ENCODE measurements at places on chromosomes 3 and 15. TPM values are rescaled to one million over a fixed set of nuclear protein-coding genes. Genes with fewer than 3 reads are reported as not detected.

- DNase-seq = no peak
Measured at GRCh38 chr15:40722934-40723333, 28.0 kb downstream of the RAD51 start.

GRCh38 chr15:98826658-98827057 lies 178.3 kb downstream of the IGF1R start:
- no peak for DNase-seq

GRCh38 chr15:27238209-27238608 lies 267.2 kb downstream of the GABRG3 start:
- DNase-seq = no peak

- no peak for DNase-seq
Measured at GRCh38 chr3:150248888-150249681, 159.0 kb upstream of the TSC22D2 start.

DNA sequence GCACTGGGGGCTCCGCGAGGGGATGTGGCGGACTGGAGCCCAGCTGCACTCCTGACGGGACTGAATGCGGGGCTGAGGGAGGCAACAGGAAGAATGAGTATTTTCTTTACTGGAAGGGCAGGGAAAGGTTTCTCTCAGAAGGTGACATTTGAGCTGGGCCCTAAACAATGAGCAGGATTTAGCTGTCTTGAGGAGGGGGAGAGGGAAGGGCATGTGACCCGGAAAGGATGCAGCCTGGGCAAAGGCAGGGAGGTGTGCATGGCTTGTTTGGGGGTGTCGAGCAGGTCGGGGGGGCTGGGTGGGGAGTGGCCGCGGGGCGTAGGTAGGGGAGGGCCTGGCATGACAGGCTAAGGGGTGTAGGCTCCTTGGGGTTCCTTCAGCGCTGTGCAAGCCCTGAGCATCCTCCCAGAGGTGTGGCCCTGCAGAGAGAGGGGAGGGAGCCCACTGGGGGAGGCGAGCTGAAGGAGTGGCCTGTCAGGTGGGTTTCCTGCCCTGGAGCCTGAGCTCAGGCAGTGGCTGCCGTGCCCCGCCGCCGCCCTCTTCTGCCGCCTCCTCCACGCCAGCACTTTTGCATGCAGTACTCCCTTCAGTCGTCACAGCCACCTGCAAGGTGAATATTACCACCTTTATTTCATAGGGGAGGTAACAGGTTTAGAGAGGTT lies 17.2 kb upstream of the ANKDD1A start:
- peak; percentile 36 for DNase-seq

GRCh38 chr3:149247008-149247710 lies 25.5 kb upstream of the CP start:
- DNase-seq = no peak

DNA sequence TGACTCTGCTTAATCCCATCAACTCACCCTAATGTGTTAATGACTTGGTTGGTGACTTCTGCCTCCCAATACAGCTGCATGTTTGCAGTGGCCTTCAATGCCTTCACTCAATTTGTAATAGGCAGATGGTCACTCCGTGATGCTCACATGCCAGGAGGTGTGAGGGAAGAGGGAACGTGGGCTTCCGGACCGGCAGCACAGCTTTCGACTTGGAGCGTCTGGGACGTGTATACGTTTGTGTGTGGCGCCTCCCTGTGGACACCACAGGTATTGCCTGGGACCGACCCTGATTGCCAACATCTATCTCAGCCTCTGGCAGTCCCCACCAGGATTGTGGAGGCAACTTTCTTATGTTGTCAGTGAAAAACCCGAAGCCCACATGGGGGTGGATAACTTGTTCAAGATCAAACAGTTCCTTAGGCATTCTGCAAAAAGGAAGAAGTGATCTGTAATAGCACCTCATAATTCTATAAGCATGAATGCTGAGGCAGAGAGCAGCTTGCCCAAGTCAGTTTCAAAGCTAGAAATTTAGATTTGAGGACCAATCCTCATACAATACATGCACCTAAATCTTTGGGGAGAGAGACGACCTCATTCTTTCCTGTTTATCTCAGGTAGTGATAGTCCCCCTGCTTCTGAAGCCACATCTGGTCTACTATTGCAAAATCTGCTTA lies 16.9 kb downstream of the MRPL46 start:
- peak; percentile 60 for DNase-seq

- DNase-seq = no peak
Measured at GRCh38 chr3:76789237-76789636, 250.7 kb upstream of the ROBO2 start.

GRCh38 chr15:83299462-83299861 lies 15.0 kb upstream of the BNC1 start:
- DNase-seq = no peak

GRCh38 chr3:71191031-71191482 lies 392.5 kb downstream of the FOXP1 start:
- DNase-seq = no peak

DNA sequence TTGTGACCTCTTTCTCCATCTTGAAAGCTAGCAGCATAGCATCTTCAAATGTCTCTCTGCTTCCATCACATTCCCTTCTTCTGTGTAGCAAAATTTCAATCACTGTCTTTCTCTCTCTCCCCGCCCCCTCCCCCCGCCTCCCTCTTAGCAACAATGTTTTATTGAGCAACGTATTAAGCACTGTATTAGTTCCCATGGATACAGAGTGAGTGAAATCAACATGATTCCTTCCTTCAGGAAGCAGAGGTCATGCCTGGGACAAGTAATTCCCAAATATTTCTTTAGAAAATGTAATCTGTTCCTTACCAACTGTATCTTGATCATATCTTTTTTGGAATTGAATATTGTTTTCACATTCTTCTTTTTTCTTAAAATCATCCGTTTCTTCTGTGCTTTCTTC lies 373.7 kb upstream of the NECTIN3 start:
- no peak for DNase-seq

Gene KBTBD12
- total RNA-seq = 18.3 TPM

Gene HRG
- total RNA-seq = 0.20 TPM

Data from heart right ventricle (tissue), 16 donors.